ENCODE measurements at places on chromosomes 12 and 14.

GRCh38 chr12:113236539-113237399 is 15.5 kb downstream of the TPCN1 start:
- no peak for DNase-seq

DNA sequence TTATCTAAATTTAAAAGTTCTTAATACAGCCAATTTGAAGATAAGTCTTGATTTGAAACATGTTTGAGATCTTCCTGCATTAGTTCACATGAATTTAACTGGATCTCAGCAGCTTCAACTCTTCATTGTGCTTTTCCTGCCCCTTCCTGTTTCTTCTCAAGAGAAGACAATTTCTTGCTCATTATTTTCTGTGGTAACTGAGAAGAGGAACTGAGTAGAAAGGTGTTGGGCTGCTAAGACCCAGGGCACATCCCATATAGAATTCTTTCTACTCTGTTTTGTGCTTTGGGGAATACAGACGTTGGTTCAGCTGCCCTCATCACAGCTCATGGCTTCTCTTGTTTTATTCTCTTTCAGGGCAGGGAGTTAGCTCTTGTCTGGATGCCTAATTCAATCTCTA is 110.2 kb downstream of the SNAPC1 start:
- DNase-seq, result no peak

DNA sequence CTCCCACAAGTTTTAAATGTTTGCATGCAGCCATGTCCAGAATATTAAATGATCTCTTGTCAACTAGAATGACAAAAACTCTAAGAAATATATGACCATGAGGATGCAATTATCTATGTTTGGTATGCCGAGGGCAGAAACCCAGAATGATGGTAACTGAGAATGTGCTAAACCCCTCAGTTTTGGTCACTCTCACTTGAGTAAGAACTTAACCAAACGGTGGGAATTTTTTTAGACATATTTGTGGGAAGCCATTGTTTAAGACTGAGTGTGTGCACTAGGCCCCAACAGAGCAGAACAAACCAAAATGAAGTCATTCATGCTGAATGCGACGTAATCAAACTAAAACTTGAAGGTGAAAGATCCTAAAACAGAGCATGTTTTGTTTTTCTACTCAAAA is 1927.9 kb upstream of the SEL1L start:
- DNase-seq, result no peak

DNA sequence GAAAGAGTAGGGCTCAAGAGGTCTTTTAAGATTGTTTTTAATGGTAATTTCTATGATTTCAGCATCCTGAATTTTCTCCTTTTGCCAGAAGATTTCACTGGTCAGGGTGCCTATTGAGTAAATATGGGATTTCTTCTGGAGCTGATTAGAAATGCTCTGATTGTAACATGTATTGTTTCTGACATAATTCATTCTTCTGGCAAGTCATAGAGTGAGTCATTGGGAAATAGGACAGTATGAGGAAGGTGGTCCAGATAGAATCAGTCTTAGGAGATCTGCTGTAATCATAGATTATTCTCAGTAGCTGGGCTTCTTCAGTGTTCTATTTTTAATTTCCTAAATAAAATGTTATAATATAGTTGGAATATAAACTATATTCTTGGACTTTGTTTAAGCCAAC is 182.0 kb upstream of the NAV3 start:
- no peak for DNase-seq

- no peak for DNase-seq
Measured at GRCh38 chr14:71783786-71784185, 148.4 kb upstream of the RGS6 start.

GRCh38 chr12:67410667-67411067 is 141.5 kb downstream of the CAND1 start:
- DNase-seq, result no peak

- DNase-seq, result no peak
Measured at GRCh38 chr12:130958557-130959140, 4.9 kb downstream of the ADGRD1 start.

- no peak for DNase-seq
Measured at GRCh38 chr12:49957570-49957967, 4.1 kb upstream of the AQP5 start.

DNA sequence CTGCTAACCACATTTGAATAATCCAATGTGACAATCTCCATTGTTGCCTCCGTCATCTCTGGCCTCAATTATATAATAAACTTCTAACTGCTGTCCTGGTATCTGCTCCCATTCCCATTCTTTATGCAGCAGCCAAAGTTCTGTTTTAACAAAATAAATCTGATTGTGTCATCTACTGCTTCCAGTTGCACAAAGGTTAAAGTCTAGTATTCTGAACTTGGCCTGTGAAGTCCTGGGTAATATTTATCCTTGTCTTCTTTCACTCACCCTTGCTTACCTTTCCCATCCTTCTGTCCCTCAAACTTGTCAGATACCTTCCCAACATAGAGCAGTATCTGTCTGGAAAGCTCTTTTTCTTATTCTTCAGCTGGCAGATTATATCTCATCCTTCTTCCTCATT is 19.3 kb upstream of the STRAP start:
- DNase-seq, result no peak

- DNase-seq, result no peak
Measured at GRCh38 chr14:103633391-103633790, 4.4 kb downstream of the KLC1 start.

GRCh38 chr14:99232714-99233214 is 39.2 kb downstream of the BCL11B start:
- no peak for DNase-seq

- no peak for DNase-seq
Measured at GRCh38 chr12:131118371-131118770, 164.7 kb downstream of the ADGRD1 start.

- DNase-seq, result no peak
Measured at GRCh38 chr12:56020423-56021184, at the start of gene IKZF4. IKZF4 (plus strand) TSS chr12:56021043; CDS start chr12:56021494, 451 bp downstream.

DNA sequence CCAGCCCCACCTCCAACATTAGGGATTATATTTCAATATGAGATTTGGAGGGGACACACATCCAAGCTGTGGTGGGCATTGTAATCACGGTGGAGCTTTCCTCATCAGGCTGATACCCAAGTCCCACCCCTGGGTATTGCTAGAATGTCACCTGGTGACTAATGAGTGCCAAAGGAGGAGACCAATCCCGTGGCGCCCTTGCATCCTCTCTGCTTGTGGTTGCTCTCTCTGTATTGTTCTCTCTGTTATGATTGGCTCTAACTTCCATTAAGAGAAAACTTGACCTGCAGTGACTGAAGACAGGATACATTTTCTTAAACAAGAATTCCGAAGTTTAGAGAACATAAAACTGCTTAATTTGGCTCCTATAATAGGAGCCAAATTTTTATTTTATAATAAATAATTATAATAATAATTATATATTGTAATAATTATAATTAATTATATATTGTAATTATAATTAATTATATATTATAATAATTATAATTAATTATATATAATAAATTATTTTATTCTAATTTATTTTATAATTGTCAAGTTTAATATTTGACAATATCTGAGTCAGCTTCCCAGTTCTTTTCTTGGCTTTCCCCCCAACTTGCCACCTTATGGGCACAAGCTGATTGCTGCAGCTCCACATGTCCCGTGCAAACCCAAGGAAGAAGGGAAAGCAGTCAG is 420.1 kb downstream of the DIO2 start:
- DNase-seq, result no peak

GRCh38 chr12:20213723-20214625 is 154.4 kb upstream of the PDE3A start:
- DNase-seq, result no peak
